ENCODE measurements at places on chromosomes 1 and 21.

DNA sequence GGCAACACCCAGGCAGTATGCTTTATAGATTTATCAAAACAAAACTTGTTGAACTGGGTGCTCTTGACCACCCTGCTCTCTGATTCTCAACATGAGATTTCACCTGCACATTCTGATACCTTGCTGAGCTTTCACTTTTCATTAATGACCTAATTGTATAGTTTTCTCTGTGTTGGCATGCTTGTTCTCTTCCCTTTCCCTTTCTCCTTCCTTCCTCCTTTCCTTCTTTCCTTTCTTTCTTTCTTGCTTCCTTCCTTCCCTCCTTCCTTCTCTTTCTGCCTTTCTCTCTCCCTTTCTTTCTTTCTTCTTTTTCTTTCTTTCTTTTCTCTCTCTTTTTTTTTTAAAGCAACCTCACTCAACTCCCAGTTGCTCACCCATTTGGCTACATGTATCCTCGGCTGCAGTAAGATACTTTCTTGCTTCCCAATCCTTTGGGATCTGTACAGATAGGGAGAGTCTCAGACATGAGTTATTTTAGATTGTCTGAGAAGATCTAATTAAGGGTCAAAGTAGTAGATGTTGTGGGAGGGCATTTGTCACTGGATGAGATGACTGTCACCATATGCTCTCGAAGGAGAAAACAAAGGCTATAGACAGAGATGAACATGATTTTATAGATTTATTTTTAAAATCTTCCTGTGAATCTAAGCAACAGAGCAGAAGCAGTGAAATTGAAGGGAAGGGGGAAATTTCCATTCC lies 458.0 kb downstream of the USP25 start:
- no peak for DNase-seq

GRCh38 chr1:59705466-59706302 lies 109.1 kb upstream of the HOOK1 start:
- DNase-seq = no peak

DNA sequence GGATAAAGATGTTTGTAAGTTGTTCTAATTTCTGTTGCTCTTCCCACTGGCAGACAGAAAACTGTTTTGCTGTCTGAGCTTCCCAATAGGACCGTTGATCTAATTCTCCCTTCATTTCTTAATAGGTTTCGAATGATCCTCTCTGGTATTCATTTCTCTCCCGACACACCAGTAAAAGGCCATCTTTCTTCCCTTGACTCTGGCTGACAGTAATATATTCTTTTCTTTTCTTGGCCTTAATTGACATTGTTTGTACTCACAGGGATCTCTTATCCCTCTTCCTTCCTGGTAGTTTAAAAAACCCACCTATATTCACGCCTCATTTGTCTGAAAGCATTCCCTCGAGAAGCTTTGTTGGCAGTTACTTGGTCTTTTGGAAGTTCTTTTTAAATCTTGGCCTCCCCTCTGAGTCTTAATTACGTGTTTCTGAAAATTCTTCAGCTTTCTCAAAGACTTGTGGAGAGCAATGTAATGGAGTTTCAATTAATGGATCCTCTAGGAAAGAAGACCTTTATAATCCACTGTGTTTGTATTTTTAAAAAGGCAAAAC lies 40.3 kb downstream of the MAP10 start:
- DNase-seq = no peak

GRCh38 chr1:95742591-95743089 lies 508.6 kb downstream of the RWDD3 start:
- DNase-seq = no peak

- DNase-seq = no peak
These were observed 23.2 kb downstream of the MORN1 start for GRCh38 chr1:2368053-2368744.

- DNase-seq = no peak
These were observed 342.8 kb downstream of the RPS6KC1 start for GRCh38 chr1:213393860-213394259.

DNA sequence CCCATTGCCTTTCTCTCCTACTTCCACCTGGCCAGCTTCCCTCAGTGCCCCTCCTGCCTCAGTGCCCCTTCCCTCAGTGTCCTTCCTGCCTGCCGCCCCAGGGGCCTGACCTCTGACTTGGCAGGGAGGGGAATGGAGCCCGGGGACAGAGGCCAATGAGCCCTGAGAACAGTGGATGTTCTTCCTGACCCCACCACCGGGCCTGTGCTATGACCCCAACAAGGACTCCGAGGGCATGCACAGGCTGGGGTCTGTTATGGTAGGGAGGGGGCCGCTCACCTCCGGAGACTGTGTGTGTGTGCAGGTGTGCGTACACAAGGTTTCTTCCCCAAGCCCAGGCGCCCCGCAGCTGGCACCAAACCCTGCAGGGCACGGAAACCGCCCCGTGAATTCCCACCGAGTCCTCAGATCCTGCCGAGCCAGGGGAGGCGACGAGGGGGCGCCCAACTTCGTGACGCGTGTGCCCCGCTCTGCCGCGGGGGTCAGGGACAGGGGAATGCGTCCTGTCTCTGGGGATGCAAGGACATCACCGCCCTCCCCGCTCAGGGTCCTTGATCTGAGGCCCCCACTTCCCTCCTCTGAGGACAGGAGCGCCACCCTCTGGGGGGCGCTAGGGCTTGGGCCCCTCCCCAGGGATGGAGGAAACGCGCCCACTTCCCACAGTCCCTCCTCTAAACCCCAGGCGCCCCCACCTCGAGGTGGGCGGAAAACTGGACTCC lies 766 bp downstream of the RAP1GAP start:
- DNase-seq = no peak

DNA sequence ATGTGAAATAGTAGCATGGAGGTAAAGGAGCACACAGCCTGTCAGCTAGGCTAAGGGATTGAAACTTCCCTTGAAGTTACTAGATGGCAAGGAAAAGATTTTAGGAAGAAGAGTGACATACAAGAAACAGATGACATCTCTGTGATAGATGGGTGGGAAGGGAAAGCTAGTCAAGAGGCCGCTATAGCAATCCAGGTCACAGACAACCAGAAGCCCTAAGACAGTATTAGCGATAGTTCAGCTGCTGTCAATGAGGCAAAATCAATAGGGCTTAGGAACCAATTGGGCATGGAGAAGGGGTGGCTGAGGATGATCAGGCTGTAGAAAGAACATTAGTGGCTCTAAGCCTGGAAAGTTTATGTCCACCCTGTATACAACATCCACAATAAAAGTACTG lies 111.1 kb downstream of the GLUL start:
- no peak for DNase-seq

DNA sequence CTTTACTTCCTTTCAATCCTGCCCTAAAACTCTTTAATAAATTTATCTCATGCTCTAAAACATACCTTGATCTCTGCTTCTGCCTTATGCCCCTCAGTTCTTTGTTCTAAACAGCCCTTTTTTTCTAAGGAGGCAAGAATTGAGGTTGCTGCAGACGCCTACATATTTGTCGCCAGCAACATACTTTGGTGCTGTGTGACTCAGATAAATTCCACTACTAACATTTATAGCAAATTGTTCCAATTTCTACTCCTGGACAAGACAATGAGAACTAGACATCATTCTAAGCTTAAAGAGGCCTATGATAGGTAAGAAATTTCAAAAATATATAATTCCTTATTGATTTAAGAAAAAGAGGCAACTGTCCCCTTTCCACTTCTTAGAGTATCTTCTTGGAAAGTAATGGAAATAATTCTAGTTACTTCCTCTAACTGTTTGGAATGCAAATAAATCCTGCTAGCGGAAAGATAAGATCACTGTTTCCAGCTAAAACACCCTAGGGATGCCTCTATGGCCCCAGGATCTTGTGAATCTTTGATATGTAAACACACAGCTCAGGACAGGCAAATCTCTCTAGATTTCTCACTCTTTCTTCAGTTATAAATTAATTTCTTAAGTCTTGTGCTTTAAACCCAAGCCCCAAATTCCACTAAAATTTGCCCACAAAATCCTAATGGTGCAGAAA lies 869.1 kb downstream of the KCNT2 start:
- no peak for DNase-seq

DNA sequence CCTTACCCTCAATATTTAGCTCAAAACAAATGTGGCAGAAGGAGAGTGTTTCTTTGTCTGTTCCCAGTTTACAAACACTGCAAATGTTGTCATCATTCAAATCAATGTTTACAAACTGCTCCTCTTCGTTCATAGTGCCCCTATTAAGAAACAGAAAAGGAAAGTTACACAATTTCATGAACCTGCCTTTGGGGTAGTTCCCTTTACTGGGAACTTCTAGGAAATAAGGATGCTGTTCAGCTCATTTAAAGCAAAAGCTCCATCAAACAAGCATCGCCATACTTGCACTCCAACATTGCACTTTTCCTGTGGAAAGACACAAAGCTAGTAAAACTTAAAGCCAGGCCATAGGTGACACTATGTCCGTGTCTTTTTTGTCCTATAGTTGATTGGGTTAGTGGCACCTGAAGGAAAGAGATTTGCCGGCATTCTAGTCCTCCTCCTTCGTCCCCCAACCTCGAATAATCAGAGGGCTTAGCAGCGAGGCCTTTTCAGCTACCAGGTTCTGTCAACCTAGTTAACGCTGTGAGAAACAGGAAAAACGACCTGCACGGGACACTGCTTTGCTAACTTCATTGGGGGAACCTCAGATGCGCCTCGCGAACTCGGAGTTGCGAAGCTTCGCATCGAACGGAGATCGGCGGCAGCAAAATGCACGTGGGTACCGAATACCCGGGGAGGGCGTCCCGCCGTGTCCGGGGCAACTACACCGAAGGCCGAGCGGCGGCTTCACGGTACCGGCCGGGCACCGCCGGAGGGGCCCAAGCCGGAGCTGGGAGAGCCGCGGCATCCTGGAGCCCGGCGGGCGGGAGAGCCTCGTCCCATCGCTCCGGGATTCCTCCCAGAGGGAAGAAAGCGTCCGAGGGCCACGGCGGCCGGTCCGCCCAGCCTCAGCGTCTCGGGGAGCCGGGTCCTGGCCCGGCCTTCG lies 706 bp downstream of the C21orf91 start:
- no peak for DNase-seq
